Stimulated activated CD4-positive, alpha-beta T cell treated with anti-CD3 and anti-CD28 coated beads, TNF-alpha, amount 100 ng/mL, for 1 hour (primary cell): ENCODE measurements at places on chromosomes 7 and 10.

DNA sequence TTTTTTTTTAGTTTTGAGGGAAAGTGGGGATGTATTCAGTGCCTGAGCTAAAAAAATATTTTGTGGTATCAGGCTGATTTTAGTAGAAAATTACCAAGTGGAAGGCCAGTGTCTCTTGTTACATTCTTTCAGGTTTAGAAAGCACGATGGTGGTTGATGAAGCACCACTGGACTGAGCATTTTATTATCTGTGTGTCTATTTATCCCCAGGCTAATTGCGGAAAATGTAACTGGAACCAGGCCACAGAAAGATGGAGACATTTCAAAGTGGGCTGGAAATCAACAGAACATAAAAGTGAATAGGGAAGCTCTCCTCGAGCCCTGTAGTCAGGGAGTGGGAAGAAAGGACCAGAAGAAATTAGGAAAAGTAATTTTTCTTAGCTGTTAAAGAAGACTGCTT, 261.0 kb downstream of the STK31 start:
- DNase-seq: no peak

- DNase-seq: no peak
Observed at GRCh38 chr7:34184466-34184865, 279.1 kb downstream of the BMPER start.

DNA sequence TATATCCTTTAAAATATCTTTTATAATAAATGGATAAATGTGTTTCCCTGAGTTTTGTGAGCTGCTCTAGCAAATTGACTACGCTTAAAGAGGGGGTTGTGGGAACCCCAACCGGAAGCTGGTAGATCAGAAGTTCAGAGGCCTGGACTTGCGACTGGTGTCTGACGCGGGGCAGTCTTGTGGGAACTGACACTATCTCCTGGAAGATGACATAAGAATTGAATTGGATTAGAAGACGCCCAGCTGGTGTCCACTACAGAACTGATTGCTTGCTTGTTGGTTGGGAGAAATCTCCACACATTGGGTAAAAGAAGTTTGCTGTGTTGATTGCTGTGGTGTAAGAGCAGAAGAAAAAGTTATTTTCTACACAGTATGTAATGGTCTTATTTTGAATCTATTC, 51.1 kb upstream of the AHR start:
- no peak for DNase-seq

DNA sequence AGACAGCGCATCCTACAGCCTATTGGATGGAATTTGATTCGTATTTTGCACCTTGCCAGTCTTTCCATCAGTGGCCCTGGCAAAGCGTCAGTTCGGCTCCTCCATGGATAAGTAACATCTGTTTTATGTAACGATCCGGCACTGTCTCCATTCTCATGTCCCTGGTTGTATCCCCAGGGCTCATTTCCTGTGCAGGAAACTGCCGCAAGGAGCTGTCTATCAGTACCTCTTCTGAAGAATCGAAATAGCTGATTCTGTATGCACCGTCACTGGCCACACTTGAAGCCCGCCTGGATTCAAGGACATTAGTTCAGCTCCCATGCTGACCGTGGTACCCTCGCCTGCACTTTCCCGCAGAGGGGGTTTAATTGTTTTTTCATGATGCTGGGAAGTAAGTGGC, 53.1 kb upstream of the NPS start:
- no peak for DNase-seq

DNA sequence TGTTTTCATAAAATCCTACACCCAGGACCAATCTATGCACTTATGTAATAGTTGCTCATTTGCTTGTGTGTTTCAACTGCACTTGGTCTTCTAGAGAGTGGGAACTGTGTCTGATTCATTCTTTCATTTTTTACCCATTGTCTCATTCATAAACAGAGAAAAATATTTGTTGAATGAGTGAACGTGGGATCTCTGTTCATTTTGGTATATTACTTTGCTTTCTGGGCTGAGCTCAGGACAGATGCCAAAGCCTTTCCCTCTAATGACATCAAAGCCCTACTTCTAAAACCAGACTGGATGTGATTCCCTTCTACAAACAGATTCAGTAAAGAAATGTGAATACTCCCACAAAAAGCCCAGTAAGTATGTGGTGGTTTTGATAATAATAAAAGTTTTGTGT, 145.2 kb downstream of the ST7 start:
- no peak for DNase-seq

DNA sequence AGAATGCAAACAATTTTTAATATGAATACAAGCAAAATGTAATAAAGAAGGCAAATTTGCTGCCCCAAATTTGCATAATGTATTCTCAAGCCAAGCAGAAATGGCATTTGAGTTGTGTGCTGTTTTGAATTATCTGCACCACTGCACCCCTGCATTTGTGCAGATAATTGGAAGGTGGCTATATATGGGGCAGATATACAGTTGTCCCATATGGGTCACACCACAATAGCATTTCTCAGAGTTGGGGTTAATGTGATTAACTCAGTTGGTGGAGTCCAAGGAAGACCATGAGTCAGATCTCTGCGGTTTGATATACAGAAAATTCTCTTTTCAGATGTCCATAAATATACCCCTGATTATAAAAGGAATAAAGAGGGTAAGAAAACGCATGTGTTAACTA, 68.9 kb upstream of the EXOC4 start:
- DNase-seq: no peak

DNA sequence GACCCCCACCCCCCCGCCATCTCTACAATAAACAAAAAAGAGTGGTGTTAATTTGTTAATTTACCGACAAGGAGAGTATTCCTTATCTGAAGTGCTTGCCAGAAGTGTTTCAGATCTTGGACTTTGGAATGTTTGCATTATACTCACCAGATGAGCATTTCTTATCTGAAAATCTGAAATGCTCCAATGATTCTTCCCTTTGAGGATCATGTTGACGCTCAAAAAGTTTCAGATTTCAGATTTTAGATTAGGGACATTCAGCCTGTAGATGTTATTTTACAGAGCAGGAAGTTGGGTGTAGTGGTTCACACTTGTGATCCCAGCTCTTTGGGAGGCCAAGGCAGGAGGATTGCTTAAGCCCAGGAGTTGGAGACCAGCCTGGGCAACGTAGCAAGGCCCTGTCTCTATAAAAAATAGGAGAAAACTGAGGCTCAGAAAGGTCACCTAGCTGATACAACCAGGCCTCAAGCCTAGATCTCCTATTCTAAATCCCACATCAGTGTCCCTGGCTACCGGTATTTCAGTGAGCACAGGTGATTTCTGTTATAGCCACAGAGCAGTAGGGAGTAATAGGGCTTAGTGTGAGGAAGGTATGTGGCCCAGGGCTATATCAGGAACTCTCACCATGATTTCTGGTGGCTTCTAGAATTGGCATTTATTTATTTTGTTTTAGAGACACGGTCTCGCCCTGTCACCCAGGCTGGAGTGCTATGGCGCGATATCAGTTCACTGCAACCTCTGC, 35.4 kb downstream of the TMEM120A start:
- no peak for DNase-seq

DNA sequence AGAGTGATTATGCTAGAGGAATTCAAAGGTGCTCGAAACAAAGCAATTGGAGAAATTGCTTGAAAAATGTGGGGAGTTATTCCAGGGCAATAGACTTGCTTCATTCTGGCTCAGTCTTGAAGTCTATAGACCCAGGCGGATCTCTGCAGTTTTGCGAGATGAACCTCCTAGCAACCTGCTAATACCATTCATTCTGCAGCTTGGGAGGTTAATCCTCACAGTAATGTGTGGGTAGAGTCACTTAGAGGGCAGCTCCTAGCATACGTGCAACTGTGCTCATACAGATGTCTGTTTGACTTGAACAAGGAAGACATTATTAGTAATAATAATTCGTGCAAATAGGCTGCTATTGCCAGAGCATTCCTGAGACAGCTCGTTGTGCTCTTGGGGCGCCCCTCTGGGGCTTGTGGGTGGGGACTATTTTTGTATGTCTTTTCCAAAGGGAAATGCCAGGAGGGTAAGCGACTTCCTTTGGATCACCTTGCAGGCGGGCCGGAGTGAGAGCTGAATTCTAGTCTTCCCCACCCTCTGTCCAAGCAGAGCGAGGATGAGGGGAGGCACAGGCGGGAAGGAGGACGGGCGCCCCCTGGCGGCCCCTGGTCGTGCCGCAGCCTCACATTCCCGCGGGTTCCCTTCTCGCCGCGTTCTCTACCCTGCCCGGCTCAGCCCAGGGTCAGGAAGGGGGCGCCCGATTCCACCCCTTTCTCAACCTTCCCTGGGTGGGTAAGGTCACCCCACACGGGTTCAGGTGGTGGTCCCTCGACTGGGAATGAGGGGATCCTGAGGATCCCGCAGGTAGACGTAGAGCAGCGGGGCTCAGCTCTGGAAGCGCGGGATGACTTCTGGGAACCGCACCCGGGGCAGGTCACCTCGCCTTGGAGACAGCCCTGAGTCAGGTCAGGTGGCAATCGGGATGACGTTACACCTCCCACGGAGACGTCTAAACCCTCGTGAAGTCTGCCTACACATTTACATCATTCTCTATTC, 241.5 kb downstream of the PHTF2 start:
- DNase-seq: peak; percentile 26

DNA sequence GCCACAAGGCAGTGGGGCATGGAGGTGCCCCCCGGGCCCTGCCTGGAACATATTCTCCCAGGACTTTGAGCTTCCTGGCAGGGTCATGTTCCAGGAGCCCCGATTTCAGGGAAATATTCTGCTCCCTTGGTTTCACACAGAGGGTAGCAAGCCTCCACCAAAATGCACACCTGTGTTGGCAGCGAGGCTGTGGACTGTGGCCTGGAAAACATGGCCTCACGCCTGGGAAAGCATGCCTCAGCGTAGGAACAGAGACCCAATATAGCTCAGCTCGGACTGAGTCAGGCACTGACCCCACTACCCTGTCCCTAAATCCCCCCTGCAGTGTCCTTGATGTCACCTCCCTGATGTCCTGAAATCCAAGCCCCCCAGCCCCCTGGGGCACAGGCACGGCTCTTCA, 92.0 kb downstream of the KCNMA1 start:
- no peak for DNase-seq

DNA sequence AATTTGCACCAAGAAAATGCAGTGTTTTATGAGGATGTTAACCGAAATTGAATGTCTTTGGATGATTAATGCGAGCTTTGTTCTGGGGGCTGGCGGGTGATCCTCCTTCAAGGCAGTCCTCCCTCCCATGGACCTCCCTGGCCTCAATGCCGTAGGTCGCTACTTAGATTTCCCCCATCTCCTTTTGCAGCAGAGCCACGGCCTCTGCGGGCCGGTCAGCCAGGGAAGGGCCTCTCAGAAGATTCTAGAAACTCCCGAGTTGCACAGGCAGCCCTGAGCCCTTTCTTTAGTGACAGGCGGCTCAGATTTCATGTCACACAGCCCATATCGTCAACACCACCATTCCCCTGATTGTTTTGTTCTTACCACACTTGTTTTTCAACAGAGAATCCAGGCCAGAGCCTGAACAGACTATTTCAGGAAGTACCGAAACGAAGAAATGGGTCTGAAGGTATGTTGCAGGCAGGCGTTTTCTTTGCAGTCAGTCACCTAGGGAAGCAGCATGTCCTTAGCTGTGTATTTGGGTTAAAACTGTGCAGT, 88.2 kb upstream of the SH2B2 start:
- DNase-seq: no peak

DNA sequence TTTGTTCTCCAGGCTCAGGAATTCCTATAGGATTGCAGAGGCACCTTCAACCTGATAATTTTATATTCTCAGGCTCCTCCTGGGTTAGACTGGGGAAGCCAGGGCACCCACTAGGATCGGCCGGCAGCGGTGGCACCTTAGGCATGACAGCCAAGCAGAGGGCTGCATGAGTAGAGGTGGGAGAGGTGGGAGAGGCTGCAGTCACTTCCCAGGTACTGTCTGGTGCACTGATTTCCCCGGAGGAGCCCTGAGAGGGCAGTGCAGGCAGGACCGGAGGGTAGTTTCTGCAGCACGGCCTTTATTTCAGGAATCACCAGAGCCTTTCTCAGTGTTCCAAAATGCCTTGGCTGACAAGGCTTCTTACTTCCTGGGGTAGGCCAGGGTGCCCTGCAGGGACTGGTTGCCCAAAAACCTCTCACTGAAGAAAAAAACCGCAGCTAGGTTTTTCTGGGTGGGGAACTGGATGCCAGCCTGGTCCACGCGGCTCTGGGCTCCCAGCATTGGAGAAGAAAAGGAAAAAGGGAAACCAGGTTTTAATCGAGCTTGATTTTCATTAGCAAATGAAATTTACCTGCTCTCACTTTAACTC, 3.6 kb upstream of the HOXA13 start:
- DNase-seq: no peak

DNA sequence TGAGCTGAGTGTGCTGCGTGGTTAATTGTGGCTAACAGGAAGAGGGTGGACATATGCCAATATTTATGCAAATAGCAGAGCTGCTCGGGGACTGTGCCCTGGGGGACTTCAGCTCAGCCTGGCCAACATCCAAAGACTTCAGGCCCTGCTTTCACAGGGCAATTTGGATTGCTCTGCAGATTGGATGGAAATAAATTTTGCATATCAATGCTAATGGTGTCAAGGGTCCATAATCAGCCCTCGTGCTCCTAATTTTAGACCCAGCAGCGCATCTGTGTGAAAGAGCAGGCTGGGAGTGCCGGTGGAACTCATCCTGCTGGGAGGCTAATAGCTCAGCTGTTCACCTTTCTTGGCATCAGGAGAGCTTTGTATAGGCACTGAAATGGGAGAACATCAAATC, 270.1 kb downstream of the TCERG1L start:
- no peak for DNase-seq

DNA sequence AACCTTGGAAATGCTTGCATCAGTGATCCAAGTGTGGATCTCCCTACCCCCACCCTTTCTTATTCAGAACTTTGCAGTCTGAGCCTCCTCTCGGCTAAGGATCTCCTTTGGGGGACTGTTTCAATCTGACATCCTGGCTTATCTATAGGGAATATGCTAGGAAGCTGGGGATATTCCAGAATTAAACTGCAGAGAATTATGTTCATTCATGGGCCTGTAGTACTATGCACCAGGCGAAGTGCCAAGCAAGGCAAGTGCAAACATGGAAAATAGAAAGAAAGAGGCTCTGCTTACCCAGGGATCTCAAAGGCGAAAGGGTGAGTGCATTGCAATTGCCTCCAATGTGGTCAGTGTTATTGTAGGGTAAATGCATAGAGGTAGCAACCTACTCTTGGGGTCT, 96.5 kb downstream of the CACNB2 start:
- no peak for DNase-seq

- DNase-seq: no peak
Observed at GRCh38 chr10:10270126-10271050, 747.3 kb upstream of the CELF2 start.

DNA sequence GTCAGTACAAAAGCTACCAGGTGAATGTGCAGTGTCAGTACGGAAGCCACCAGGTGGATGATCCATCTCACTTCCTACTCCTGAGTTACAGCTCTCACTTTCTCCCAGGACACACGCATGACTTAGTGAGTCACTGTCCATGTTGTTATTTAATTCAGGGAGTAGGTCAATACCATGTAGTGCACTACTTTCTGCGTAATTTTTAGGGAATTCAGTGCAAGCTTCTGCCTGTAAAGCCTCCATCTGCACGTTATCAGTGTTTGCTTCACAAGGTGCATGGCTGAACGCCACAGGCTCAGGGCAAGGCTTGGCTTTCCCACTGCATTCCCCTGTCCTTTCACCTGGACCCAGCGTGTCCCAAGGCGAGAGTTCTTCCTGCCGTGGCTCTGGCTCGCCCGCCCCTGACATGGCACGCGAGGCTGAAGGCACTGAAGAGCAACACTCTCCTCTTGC, 59.5 kb downstream of the LARP4B start:
- no peak for DNase-seq

- DNase-seq: no peak
Observed at GRCh38 chr10:49379596-49380410, 16.1 kb downstream of the DRGX start.
